ENCODE measurements at places on chromosomes 1 and 21. TPM values are rescaled to one million over a fixed set of nuclear protein-coding genes. Genes with fewer than 3 reads are reported as not detected.

DNA sequence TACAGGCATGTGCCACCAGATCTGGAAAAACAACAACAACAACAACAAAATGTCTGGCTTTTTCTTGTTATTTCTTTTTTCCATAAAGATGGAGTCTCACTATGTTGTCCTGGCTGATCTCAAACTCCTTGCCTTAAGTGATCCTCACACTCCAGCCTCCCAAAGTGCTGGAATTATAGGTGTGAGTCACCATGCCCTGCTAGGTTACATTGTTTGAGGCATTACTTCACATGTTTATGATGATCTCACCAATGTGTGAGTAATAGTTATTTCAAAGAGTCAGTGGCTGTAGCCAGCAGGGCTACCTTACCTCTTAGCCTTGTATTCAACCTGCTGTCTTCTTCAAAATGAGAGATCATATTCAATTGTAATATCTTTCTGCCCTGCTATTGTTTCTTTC is 445.7 kb downstream of the AMY1C start:
- no peak overlapping the region for H3K4me3 ChIP-seq
- no peak overlapping the region for H3K27ac ChIP-seq
- no peaks in the 10 kb centered on the region for H3K4me1 ChIP-seq
- DNase-seq, result no peak
- H3K36me3 ChIP-seq, result no peaks in the 10 kb centered on the region

DNA sequence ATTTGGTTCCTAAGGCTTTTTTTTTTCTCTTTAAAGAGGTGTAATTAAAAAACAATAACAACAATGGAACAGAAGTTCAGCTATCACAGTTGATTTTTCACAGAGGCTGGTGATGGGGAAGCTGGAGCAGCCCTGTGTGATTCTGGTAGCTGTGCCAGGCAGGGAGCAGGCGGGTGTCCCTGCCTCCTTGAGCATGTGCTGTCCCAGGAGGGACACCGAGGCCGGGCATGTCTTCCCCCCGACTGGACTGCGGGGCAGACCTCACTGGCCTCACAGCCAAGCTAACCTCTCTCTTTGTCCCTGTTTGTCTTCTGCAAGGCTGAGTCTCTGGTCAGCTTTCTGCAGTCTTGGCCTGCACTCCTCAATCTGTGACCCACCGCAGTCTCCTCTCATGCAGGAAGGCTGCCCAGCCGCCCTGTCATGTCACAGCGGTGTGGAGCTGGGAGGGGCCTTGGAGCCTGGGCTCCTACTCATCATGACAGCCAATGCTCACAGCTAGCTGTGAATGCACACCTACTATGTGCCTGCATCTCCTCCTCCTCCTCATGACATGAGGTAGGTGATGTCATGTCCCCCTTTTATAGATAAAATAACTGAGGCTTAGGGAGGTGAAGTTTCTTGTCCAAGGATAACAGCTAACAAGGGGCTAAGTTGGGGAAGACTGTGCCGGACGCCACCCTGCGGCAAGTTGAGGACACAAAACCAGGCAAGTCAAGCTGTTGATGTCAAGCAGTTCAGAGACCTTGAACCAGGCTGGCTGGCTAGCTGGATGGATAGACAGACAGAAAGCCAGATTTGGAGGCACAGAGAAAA is 10.3 kb upstream of the ACTL8 start:
- no peaks in the 10 kb centered on the region for H3K36me3 ChIP-seq
- H3K27me3 ChIP-seq, result no peaks in the 10 kb centered on the region
- no peak overlapping the region for H3K4me3 ChIP-seq
- H3K4me1 ChIP-seq, result no peaks in the 10 kb centered on the region
- peak; percentile 13 for DNase-seq
- H3K27ac ChIP-seq, result no peak overlapping the region

NOS1AP gene
- total RNA-seq, result 4.0 TPM

- no peak overlapping the region for H3K27ac ChIP-seq
- H3K36me3 ChIP-seq, result no peaks in the 10 kb centered on the region
- H3K27me3 ChIP-seq, result no peaks in the 10 kb centered on the region
- H3K4me1 ChIP-seq, result no peaks in the 10 kb centered on the region
- no peak for DNase-seq
- H3K4me3 ChIP-seq, result no peak overlapping the region
These were observed 12.2 kb downstream of the LORICRIN start for GRCh38 chr1:153271711-153272110.

GREM2 gene
- not detected for total RNA-seq

NES gene
- 4.2 TPM for total RNA-seq

ADGRL2 gene
- 11.5 TPM for total RNA-seq

SPRR1B gene
- total RNA-seq, result not detected

DNA sequence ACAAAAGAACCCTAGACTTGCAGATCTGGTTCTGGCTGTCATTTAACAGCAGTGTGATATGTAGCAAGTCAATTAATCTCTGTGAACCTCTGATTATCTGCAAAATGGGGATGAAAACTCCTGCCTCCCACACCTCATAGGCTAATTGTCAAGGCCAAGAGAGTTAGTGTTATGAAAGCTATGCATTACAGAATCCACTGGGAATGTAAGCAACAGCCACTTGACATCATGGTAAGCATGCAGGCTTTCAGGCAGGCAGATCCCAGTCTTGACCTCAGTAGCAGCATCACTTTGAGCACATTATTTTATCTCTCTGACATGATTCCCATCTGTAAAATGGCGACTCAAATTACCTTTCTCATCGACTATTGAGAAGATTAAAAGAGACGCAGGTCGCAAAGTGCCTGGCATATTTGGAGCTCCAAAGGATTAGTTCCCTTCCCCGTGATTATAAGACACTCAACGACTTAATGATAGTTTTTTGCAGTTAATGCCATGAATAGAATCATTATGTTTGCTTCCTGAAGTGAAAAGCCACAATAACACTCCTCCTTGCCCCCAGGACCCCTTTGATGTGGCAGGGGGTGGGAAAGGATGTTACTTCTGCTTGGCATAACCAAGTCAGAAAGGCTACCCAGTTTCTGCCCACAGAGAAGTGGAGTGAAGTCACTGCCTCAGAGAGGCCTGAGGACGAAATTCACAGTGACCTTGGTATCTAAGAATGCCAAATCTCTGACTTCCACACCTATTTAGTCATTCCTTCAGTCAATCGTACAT is 273.0 kb upstream of the NFIA start:
- no peak for DNase-seq
- H3K27ac ChIP-seq, result no peak overlapping the region
- H3K36me3 ChIP-seq, result no peaks in the 10 kb centered on the region
- H3K27me3 ChIP-seq, result no peaks in the 10 kb centered on the region
- H3K4me3 ChIP-seq, result no peak overlapping the region
- H3K4me1 ChIP-seq, result no peaks in the 10 kb centered on the region

GRCh38 chr1:200875416-200875815 is 2.6 kb downstream of the GPR25 start:
- peaks cover 12% of the 10 kb centered on the region for H3K4me1 ChIP-seq
- no peak overlapping the region for H3K4me3 ChIP-seq
- H3K27me3 ChIP-seq, result peaks cover 15% of the 10 kb centered on the region
- DNase-seq, result no peak
- H3K36me3 ChIP-seq, result no peaks in the 10 kb centered on the region

DNA sequence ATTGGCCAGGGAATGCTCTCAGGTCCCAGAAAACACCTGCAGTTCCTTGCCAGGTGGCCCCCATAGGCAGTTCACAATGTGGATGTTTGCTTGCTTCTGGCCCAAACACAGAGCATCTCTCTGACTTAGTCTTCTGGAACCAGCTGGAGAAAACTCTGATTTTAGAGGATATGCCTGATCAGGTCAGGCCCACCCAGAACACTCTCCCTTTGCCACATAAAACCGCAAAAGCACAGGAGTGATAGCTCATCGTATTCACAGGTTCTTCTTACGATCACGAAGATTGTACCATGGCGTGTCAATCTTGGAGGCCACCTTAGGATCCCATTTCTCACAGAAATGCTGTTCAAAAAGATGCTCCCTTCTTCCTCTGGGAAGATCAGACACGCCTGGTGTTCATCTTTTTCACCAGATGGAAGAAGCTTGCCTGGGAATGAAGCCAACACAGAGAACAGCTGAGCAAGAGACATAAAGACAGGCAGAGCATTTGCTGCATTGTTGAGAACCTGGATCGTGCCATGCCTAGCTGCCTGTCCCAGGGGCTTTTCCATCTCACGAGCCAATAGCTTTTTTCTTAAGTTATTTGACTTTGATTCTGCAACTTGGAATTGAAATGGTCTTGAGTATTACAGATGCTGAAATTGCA is 11.6 kb upstream of the CD247 start:
- no peak overlapping the region for H3K27ac ChIP-seq
- H3K36me3 ChIP-seq, result no peaks in the 10 kb centered on the region
- H3K4me3 ChIP-seq, result no peak overlapping the region
- no peak for DNase-seq
- no peaks in the 10 kb centered on the region for H3K27me3 ChIP-seq

NHLH1 gene
- total RNA-seq, result not detected

TEX38 gene
- total RNA-seq, result not detected

- no peaks in the 10 kb centered on the region for H3K27me3 ChIP-seq
- H3K4me3 ChIP-seq, result no peak overlapping the region
- H3K36me3 ChIP-seq, result no peaks in the 10 kb centered on the region
- no peak for DNase-seq
- no peaks in the 10 kb centered on the region for H3K4me1 ChIP-seq
These were observed 178.0 kb upstream of the IVNS1ABP start for GRCh38 chr1:185495007-185495406.

- no peak overlapping the region for H3K27ac ChIP-seq
- H3K36me3 ChIP-seq, result no peaks in the 10 kb centered on the region
- no peak for DNase-seq
- no peaks in the 10 kb centered on the region for H3K27me3 ChIP-seq
These were observed 5.5 kb downstream of the RIMKLA start for GRCh38 chr1:42386051-42386450.

DNA sequence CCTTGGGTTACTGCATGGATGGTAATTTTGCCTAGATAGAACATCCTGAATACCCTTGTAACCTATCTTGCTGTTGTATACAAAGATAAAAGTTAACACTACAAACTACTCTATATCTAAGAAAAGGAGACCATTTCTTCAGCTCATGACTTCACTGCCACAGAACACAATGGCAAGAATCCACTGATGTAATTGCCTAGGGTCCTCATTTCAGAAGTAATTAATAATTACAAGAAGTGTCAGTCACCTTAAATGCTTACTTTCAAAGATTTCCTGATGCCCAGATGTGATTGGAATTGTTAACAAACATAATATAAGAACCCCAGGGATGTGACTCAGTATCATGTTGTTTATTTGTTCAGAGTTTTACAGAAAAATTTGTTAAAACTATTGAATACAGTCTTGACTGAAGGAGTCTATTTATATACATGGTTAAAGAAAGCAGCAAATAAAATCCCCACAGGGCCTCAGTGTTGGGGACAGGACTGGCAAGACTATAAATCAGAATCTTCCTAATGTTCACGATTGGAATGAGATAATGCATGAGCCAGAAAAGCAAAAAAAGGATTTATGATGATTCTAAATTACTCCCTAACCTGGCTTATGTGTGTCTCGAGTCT is 83.9 kb downstream of the CRB1 start:
- H3K27me3 ChIP-seq, result no peaks in the 10 kb centered on the region
- no peaks in the 10 kb centered on the region for H3K4me1 ChIP-seq
- H3K36me3 ChIP-seq, result no peaks in the 10 kb centered on the region
- H3K4me3 ChIP-seq, result no peak overlapping the region
- no peak overlapping the region for H3K27ac ChIP-seq
- no peak for DNase-seq

SYDE2 gene
- 12.2 TPM for total RNA-seq

CD5L gene
- total RNA-seq, result not detected

DNA sequence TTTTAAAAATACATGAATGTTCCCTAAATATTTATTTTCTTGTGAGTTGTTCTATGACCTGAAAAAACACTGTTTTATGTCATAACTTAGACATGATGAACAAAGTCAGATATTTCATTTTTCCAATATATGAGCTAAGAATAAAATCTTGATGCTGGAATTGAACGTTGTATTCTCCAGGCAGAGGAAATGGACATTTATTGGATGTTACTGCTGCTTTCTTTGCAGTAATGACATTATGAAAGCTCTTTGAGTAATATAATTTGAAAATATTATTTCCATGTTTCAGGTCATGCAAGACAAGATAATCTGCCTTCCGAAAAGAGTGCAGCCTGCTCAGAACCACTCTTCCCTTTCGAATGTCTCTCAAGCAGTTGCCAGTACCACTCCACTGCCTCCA is 79.5 kb downstream of the LRRC8C start:
- H3K4me1 ChIP-seq, result no peaks in the 10 kb centered on the region
- no peaks in the 10 kb centered on the region for H3K27me3 ChIP-seq
- DNase-seq, result no peak
- H3K27ac ChIP-seq, result no peak overlapping the region

DNA sequence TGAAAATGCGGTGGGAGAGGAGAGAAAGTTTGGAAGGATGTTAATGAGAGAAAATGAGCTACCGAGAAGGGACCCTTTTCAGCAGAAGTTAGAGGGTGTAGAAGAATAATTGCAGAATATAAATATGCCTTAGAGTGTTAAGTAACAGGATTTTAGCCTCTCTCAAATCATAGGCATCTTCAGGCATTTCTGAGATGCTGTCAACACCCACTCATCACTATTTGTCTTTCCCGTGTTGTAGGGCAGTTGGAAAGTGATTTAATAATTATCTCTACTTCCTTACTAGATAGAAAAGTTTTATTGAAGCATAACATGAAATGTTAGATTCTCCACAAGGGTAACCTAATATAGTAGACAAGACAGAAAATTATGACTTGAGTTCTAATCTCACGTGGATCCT is 96.4 kb upstream of the RGS4 start:
- no peaks in the 10 kb centered on the region for H3K36me3 ChIP-seq
- no peak overlapping the region for H3K4me3 ChIP-seq
- no peaks in the 10 kb centered on the region for H3K27me3 ChIP-seq
- no peak for DNase-seq
- H3K27ac ChIP-seq, result no peak overlapping the region
- no peaks in the 10 kb centered on the region for H3K4me1 ChIP-seq

GRCh38 chr1:244449936-244450508 is 1.7 kb downstream of the ADSS2 start:
- no peak for DNase-seq
- no peaks in the 10 kb centered on the region for H3K36me3 ChIP-seq
- H3K27me3 ChIP-seq, result no peaks in the 10 kb centered on the region
- H3K4me3 ChIP-seq, result no peak overlapping the region
- peak overlapping the region; percentile 89 for H3K27ac ChIP-seq

CLCNKA gene
- 4.0 TPM for total RNA-seq

- no peaks in the 10 kb centered on the region for H3K27me3 ChIP-seq
- H3K4me3 ChIP-seq, result no peak overlapping the region
- H3K27ac ChIP-seq, result no peak overlapping the region
These were observed 349.0 kb downstream of the SIPA1L2 start for GRCh38 chr1:232280910-232281309.

DNA sequence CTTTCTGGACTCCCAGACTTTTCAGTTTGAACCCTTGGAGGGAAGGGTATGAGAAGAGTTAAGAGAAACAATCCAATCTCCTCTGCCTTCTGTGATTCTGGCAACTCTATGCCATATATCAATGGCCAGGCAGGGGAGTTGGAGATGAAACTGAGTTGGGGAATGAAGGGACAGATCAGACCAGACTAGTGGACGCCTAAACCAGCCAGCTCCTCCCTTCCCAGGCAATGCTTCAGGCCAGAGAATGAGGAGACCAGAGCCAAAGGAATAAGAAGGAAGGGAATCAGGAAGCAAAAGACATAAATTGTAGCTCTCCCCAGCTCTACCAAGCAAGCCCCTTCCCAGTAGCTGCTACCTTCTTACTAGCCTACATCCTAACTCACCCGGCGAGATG is 22.7 kb downstream of the PLEKHA6 start:
- no peak overlapping the region for H3K4me3 ChIP-seq
- no peak for DNase-seq
- no peaks in the 10 kb centered on the region for H3K4me1 ChIP-seq
- no peaks in the 10 kb centered on the region for H3K36me3 ChIP-seq
- H3K27ac ChIP-seq, result no peak overlapping the region

- no peak overlapping the region for H3K4me3 ChIP-seq
- no peak for DNase-seq
- H3K27ac ChIP-seq, result no peak overlapping the region
- no peaks in the 10 kb centered on the region for H3K4me1 ChIP-seq
These were observed 7.0 kb upstream of the LIN28A start for GRCh38 chr1:26403656-26404055.

PLA2G2A gene
- total RNA-seq, result 57.7 TPM
